ENCODE measurements at places on chromosomes 2 and 18.

- DNase-seq = no peak
These were observed 18.9 kb upstream of the FAHD2A start for GRCh38 chr2:95383635-95384027.

- DNase-seq = no peak
These were observed 92.3 kb downstream of the MYT1L start for GRCh38 chr2:2238726-2239269.

GRCh38 chr2:114735126-114735525 lies 292.7 kb downstream of the DPP10 start:
- no peak for DNase-seq

- no peak for DNase-seq
These were observed 129.5 kb downstream of the MSTN start for GRCh38 chr2:189933041-189933440.

DNA sequence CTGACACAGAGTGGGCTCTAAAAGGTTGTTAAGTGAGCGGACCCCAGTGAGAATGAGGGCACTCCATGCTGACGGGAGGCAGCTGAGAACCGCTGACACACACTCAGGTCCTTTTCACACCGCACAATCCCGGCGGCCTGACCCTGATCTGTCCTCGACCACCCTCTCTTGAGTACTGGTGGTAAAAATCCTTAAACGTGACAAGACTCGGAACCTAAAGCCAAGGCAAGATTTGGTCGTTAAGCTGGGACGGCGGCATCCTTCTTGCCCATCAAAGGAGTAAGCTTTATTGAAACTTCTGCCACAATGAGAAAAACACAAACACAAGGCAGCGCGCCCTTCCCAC lies 569 bp downstream of the TMX3 start:
- no peak for DNase-seq

GRCh38 chr2:162327134-162327769 lies 8.8 kb upstream of the IFIH1 start:
- DNase-seq = no peak

GRCh38 chr2:224173933-224174332 lies 134.8 kb upstream of the SERPINE2 start:
- no peak for DNase-seq

All from upper lobe of left lung (tissue), 6 donors.